ENCODE measurements at places on chromosomes 4 and X. TPM values are rescaled to one million over a fixed set of nuclear protein-coding genes. Genes with fewer than 3 reads are reported as not detected.

DNA sequence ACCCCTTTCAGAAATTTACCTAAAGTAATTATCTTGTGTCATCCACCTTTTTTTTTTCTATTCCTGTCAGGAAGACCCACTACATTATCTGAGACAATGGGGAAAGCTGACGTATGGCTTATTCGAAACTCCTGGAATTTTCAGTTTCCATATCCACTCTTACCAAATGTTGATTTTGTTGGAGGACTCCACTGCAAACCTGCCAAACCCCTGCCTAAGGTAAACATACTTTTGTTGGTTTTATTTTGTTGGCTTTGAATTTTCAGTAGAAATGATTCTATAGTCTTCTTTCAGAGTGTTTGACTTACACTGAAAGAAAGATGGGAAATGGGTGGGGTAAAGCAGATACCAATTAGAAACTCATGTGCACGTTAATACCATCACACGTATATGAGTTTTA lies 2.2 kb downstream of the UGT2B7 start:
- DNase-seq: no peak

DNA sequence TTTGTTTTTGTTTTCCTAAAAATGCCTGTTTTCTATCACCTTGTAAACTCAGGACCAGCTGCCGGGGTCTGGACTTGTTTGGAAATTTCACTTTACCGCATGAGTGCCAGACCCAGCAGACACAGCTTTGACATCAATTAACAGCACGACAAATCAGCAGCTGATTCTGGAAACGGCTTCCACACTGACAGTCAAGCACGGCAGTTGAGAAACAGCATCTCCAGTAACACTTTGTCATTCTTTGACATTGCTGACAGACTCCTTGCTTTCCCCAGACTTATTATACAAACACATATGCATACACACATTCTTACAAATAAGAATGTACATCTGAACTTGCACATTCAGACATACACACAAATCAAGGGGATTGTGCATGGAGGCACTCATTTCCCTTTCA lies 1017.6 kb upstream of the HS3ST1 start:
- no peak for DNase-seq

DNA sequence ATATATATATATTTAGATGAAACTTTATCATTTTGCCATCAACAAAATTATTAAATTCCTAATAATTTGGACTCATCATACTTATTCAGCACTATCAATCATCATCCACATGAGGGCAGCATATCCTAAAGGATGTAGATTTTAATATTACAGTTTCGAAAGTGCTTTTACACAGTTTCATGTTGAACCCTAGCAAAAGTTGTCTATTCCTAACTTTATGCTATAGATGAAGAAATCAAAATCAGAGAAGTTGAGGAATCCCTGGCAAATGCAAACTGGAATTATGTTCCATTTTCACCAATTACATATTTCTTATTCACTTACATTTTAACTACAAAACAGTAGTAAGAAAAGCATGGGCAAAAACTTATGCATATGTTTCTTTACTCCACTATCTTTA lies 36.6 kb upstream of the UGT2A1 start:
- no peak for DNase-seq

GRCh38 chrX:21968333-21968732 lies 27.8 kb downstream of the SMS start:
- DNase-seq: no peak

DNA sequence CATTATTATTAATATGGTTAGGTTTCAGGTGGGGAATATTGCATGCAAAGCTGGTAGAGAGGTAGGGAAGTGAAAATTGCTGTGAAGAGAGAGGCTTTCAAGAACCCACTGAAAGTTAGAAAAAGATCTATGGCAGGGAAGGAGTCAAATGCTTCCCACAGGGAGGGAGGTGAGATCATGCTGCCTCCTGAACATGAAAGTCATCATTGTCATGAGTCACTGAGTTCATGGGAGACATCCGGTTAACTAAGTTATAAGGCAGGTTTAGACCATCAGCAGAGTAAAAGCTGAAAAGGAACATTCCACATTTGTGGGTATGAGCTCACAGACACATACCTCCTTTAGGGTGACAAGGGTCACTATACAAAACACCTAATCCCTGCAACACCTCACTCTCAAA lies 16.2 kb downstream of the GATB start:
- no peak for DNase-seq

- no peak for DNase-seq
These were observed 12.6 kb downstream of the NEIL3 start for GRCh38 chr4:177322266-177322665.

DNA sequence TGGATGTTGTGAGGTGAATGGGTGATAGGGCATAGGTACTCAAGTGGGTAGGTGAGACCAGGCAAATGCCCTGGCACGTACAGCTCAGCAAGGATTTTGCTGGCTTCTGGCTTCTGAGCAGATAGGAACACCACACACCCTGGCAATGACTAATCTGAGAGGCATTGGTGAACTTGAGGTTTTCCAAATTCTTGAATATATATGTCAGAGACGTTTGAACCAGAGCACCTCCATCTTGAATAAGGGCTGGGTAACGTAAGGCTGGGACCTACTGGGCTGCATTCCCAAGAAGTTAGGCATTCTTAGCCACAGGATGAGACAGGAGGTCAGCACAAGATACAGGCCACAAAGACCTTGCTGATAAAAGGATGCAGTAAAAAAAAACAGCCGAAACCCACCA lies 204.5 kb downstream of the NLGN4X start:
- DNase-seq: no peak

GRCh38 chrX:118652717-118653116 lies 74.7 kb upstream of the IL13RA1 start:
- DNase-seq: no peak

CCNG2 gene
- polyA plus RNA-seq: 5.1 TPM

MTMR8 gene
- polyA plus RNA-seq: 0.35 TPM

CACNA1F gene
- 0.30 TPM for polyA plus RNA-seq

RBM46 gene
- polyA plus RNA-seq: 0.04 TPM

PNMA5 gene
- polyA plus RNA-seq: not detected

FDCSP gene
- polyA plus RNA-seq: 0.28 TPM

Data from pancreas (tissue), 10 donors.